ENCODE measurements at places on chromosomes 12 and 14. TPM values are rescaled to one million over a fixed set of nuclear protein-coding genes. Genes with fewer than 3 reads are reported as not detected.
A peak's percentile ranks its signal among the peaks of the same experiment; 100 is the strongest.

DNA sequence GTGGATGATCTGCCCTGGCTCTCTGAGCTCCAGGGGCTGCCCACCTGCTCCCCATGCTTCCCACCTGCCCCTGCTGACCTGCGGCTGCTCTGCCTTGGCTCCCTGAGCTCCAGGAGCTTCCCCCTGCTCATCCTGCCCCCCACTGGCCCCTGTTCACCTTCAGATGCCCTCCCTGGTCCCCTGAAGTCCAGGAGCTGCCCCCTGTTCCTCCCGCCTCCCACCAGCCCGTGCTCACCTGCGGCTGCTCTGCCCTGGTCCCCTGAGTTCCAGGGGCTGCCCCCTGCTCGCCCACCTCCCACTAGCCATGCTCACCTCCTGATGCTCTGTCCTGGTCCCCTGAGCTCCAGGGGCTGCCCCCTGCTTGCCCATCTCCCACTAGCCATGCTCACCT, 219.7 kb downstream of the TMEM121 start:
- no peaks in the 10 kb centered on the region for H3K36me3 ChIP-seq
- DNase-seq = no peak
- no peaks in the 10 kb centered on the region for H3K27me3 ChIP-seq
- peaks cover 6% of the 10 kb centered on the region for H3K4me1 ChIP-seq
- no peak overlapping the region for H3K27ac ChIP-seq

PRB2 gene
- not detected for total RNA-seq

DNA sequence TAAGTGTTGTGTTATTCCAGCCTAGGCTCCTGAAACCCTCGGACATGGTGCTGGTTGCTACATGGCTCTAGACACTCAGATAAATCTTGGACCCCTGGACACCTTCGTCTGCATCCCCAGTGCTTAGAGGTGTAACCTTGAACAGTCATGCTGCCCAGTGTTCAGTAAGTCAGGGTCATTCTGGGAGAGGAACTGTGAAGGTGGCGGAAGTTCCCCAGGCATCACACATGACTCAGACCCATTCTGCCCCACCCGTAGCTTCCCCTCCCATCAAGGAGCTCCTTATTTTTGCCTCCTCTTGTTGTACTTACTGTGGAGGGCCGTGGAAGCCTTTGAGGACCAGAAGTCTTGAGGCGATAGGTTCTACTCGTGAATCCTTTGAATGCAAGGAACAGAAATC, 18.1 kb upstream of the SSPN start:
- H3K36me3 ChIP-seq = no peaks in the 10 kb centered on the region
- no peaks in the 10 kb centered on the region for H3K4me1 ChIP-seq
- no peak overlapping the region for H3K27ac ChIP-seq
- H3K4me3 ChIP-seq = no peak overlapping the region
- peaks cover 68% of the 10 kb centered on the region for H3K27me3 ChIP-seq
- no peak for DNase-seq

GRCh38 chr12:93714382-93714781, 37.2 kb downstream of the CRADD start:
- no peak overlapping the region for H3K27ac ChIP-seq
- H3K4me3 ChIP-seq = no peak overlapping the region
- H3K4me1 ChIP-seq = peaks cover 10% of the 10 kb centered on the region
- H3K36me3 ChIP-seq = peaks cover 15% of the 10 kb centered on the region
- no peak for DNase-seq

DNA sequence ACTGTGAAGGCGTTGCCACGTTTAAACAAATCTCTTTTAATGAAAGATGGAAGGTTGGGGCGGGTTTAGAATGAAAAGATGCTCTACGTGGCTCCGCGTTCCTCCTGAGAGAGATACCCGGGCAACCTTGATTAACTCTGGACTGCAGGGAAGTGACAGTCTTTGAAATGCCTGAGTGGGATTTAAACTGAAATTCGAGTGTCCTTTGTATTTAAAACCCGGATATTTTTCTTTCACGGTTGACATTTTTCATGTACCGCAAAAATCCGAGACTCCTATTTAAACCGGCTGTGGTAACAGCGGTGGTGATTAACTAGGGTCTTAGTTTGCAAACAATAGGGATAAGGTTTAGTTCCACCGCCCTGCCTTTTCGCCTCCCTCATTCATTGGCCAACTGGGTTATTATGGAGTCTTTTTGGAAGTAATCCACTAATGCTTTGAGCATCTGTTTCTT, 707 bp downstream of the G2E3 start:
- peak overlapping the region; percentile 96 for H3K4me3 ChIP-seq
- H3K4me1 ChIP-seq = peaks cover 23% of the 10 kb centered on the region
- no peak for DNase-seq
- H3K27ac ChIP-seq = peak overlapping the region; percentile 95
- no peaks in the 10 kb centered on the region for H3K27me3 ChIP-seq

DNA sequence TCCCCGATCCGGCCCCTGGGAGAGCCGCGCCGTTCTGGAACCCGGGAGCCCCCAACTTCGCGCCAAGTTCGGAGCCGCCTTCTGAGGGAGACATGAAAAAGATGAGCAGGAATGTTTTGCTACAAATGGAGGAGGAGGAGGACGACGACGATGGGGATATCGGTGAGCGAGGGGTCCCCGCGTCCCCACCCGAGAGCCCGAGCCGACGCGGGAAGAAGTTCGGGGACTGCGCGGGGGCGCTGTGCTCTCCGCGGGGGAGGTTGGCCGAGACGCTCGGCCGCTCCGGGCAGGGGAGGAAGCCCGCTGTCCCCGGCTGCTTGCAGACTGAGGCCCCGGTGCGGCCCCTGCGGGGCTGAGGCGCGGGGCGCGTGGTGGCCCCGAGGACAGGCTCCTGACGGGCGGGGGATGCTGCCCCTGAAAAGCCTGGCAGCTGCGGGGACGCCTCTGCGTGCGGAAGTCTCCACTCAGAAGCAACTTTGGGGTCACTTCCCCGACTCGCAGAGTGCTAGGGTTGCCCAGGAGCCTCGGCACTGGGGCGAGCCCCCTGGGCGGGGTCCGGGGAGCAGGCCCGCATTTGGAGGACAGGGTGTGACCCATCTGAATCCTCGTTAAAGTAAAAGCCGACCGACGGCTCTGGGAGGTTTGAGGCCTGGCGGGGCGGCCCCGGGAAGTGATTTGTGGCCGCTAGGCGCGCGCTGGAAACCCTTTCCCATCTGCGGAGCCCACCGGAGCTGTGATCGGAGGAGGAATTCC, 511 bp downstream of the ANO6 start:
- peak overlapping the region; percentile 99 for H3K4me3 ChIP-seq
- no peaks in the 10 kb centered on the region for H3K27me3 ChIP-seq
- H3K36me3 ChIP-seq = no peaks in the 10 kb centered on the region
- peaks cover 37% of the 10 kb centered on the region for H3K4me1 ChIP-seq
- peak; percentile 78 for DNase-seq

ATN1 gene
- 36.5 TPM for total RNA-seq

CLEC6A gene
- total RNA-seq = not detected

GRCh38 chr12:62681306-62681705, 214.7 kb downstream of the MON2 start:
- H3K4me3 ChIP-seq = no peak overlapping the region
- H3K27ac ChIP-seq = no peak overlapping the region
- H3K36me3 ChIP-seq = no peaks in the 10 kb centered on the region
- no peak for DNase-seq
- H3K4me1 ChIP-seq = no peaks in the 10 kb centered on the region

- no peaks in the 10 kb centered on the region for H3K27me3 ChIP-seq
- no peak for DNase-seq
- no peaks in the 10 kb centered on the region for H3K4me1 ChIP-seq
- no peak overlapping the region for H3K4me3 ChIP-seq
- H3K36me3 ChIP-seq = no peaks in the 10 kb centered on the region
Measured at GRCh38 chr14:79225815-79226214, 985.5 kb downstream of the DIO2 start.

- no peaks in the 10 kb centered on the region for H3K4me1 ChIP-seq
- no peaks in the 10 kb centered on the region for H3K36me3 ChIP-seq
- peaks cover 21% of the 10 kb centered on the region for H3K27me3 ChIP-seq
Measured at GRCh38 chr14:96191841-96192462, 12.7 kb upstream of the BDKRB2 start.

GRCh38 chr14:61733972-61734371, 28.2 kb upstream of the SNAPC1 start:
- H3K27me3 ChIP-seq = no peaks in the 10 kb centered on the region
- DNase-seq = no peak
- no peak overlapping the region for H3K27ac ChIP-seq
- peaks cover 39% of the 10 kb centered on the region for H3K4me1 ChIP-seq
- H3K36me3 ChIP-seq = peaks cover 64% of the 10 kb centered on the region

DNA sequence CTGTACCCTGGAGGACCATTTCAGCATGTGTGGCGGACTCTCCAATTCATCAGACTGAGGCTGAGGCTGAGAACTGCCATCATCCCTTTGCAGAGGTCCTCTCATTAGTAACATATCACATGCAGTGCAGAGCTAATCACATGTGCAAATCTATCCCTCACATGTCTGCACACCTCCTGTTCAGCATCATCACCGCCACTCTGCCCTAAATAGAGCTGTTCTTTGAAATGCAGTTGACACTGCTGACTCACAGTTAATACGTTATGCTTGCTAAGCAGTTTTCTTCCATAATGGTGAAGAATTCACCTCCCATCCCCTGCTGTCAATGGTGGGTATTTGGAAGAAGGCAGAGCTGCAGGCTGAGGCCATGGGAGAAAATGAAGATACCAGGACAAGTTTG, 85.0 kb upstream of the ANO2 start:
- no peak overlapping the region for H3K27ac ChIP-seq
- DNase-seq = no peak
- H3K36me3 ChIP-seq = no peaks in the 10 kb centered on the region
- H3K4me3 ChIP-seq = no peak overlapping the region
- H3K27me3 ChIP-seq = peaks cover 22% of the 10 kb centered on the region

PLEKHD1 gene
- total RNA-seq = 0.21 TPM

DNA sequence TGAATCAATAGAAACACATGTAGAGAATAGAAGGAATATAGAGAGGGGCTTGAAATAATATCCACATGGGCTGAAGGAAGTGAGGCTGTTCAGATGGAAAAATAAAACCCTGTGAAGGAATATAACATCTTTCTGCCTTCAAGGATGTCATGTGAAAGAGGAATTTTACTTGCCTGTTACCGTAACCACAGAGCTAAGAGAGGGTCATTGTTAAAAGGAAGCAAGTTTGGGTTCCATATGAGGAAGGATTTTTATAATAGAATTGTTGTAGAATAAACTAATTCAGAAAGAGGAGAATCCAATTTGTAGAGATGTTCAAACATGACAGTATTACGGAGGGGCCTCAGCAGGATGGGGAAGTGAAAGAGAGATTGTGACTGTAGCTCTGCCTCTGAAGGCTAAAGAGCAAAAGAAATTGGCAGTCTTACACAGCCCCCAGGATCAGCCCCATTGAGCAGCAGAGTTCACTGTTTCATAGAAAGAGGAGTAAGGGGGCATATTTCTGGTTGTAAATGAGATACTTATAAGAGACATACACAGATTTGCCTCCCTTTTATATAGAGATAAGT, 41.8 kb upstream of the PTPRR start:
- DNase-seq = no peak
- no peaks in the 10 kb centered on the region for H3K36me3 ChIP-seq
- no peak overlapping the region for H3K4me3 ChIP-seq
- no peaks in the 10 kb centered on the region for H3K27me3 ChIP-seq
- no peaks in the 10 kb centered on the region for H3K4me1 ChIP-seq

DNA sequence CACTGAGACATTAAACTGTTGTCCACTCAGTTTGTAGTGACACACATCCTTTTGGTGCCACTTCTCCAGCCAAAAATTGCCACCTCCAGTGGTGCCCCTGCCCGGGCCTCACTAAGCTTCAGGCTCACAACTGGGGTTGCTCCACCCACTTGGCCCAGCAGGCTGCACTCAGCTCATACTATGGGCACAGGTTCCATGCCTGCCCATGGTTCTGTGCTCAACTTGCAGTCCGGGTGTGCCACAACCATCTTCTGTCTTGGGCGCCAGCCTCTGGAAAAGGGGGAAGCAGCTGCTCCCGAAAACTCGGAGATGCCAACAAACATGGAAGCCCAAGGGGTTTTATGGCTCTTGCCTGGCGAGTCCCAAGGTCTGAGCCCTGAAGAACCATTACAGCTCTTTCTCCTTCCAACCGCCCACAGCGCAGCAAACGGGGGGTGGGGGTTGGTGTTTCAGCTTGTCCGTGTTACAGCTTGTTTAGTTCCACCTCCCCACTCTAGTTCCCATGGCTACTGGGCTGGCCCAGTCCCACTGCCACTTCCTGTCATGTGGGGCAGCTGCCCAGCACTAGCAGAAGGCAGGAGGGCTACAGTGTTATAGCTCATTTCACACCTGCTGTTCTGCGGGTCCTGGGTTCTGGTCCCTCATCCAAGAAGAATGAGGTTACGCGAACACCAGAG, 998.3 kb downstream of the SLC16A7 start:
- no peak for DNase-seq
- H3K36me3 ChIP-seq = peaks cover 15% of the 10 kb centered on the region
- H3K27ac ChIP-seq = no peak overlapping the region
- no peaks in the 10 kb centered on the region for H3K27me3 ChIP-seq

GRCh38 chr14:54207476-54208462, 189.0 kb upstream of the CDKN3 start:
- H3K27ac ChIP-seq = no peak overlapping the region
- H3K27me3 ChIP-seq = peaks cover 13% of the 10 kb centered on the region
- H3K4me1 ChIP-seq = no peaks in the 10 kb centered on the region

HOXC5 gene
- total RNA-seq = not detected

DNA sequence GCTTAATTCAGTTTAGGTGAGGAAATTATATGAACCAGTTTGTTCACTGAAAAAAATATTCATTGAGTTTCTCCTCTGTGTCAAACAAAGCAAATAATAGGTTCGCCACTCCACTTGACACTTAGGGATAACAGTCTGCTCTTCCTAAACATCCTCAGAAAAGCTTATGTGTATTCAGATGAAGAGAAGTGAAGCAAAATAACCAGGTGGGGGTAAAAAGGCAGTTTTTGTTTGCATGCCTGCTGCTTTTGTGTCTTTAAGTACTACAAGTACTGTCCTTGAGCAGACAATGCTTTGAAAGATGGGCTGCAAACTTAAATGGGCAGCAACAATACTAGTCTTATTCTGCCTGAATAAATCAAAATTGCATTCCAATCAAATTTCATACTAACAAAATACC, 910.7 kb upstream of the MDGA2 start:
- no peak overlapping the region for H3K27ac ChIP-seq
- peaks cover 6% of the 10 kb centered on the region for H3K36me3 ChIP-seq
- no peaks in the 10 kb centered on the region for H3K4me1 ChIP-seq

DNA sequence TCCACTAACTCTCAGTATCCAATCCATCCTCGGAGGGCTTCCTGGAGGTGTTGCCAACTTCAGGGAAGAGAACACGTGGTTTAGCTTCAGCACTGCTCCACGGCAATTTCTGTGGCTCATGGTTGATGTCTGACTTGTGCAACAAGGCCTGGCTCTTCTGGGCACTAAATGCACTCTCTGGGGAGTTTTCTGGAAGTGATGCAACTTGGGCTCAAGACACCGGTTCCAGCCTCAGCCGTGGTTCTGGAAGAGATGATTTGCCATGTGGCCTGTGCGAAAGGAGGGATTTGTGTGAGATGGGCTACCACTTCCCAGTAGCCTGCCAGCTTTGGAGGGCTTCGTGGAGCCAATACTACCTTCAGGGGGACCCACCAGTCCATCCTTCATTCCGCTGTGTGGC, 118.6 kb upstream of the RTL1 start:
- no peaks in the 10 kb centered on the region for H3K36me3 ChIP-seq
- H3K27me3 ChIP-seq = peaks cover 12% of the 10 kb centered on the region
- DNase-seq = no peak
- H3K4me1 ChIP-seq = no peaks in the 10 kb centered on the region

GRCh38 chr14:70785556-70785955, 23.8 kb downstream of the MAP3K9 start:
- H3K36me3 ChIP-seq = no peaks in the 10 kb centered on the region
- H3K27me3 ChIP-seq = no peaks in the 10 kb centered on the region
- no peak for DNase-seq
- no peak overlapping the region for H3K27ac ChIP-seq

TTC9 gene
- total RNA-seq = 1.6 TPM

OR4K15 gene
- not detected for total RNA-seq

SERPINA6 gene
- total RNA-seq = not detected
